ENCODE measurements at places on chromosomes 12 and 14. TPM values are rescaled to one million over a fixed set of nuclear protein-coding genes. Genes with fewer than 3 reads are reported as not detected.

GRCh38 chr12:92156704-92157395 is 11.2 kb upstream of the BTG1 start:
- peaks cover 11% of the 10 kb centered on the region for H3K4me1 ChIP-seq
- no peaks in the 10 kb centered on the region for H3K36me3 ChIP-seq
- H3K27me3 ChIP-seq = no peaks in the 10 kb centered on the region
- no peak overlapping the region for H3K4me3 ChIP-seq
- no peak for DNase-seq
- no peak overlapping the region for H3K27ac ChIP-seq

The DIABLO gene
- total RNA-seq = 48.5 TPM

DNA sequence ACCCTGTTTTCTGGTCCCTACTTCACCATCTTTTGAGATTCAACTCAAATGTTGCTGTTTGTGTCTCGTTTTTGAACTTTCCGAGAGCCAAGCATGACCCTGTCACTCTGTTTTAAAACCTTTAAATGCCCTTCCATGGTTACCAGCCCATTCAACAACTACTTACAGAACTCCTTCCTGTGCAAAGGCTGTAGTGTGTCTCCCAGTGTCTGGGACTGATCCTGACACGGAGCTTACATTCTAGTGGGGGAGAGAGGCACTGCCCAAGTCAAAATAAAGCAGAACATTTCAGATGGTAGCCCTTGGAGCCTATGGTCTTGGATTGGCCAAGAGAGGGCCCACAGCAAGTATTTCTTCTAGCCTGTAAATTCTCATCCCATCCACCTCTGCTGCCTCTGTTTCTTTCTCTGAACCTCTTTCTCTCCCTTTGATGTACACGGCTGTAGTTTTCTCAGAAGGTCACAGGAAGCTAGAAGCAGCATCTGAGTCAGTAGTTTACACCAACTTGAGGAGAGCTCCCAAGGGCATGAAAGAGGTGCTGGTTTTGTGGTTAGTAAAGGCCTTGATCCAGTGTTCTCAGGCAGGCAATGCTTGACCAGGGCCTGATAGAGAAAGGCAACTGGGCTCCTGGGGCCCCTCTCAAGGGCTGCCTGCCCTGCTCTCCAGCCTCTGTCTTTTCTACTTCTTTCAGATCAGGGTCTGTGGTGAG is 42.3 kb upstream of the SLC24A4 start:
- H3K36me3 ChIP-seq = no peaks in the 10 kb centered on the region
- DNase-seq = peak; percentile 36
- H3K27me3 ChIP-seq = no peaks in the 10 kb centered on the region
- H3K4me1 ChIP-seq = peaks cover 14% of the 10 kb centered on the region

DNA sequence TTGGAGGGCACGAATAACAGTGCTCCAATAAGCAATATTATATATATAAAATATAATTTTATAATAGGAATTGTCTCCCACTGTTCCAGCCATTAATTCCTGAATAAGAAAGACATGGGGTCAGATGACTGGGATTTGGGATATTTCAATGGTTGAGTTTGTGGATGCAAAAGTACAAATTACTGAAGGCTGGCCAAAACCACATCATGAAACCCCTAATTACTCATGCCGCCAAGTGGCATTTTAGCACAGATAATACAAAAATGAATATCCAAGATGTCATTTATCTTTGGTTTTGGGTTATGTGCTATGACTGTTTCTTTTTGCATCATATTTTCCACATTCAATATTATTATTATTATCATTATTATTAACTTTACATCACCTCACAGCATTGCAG is 261.4 kb upstream of the TBX3 start:
- H3K4me3 ChIP-seq = no peak overlapping the region
- no peaks in the 10 kb centered on the region for H3K36me3 ChIP-seq
- H3K4me1 ChIP-seq = no peaks in the 10 kb centered on the region
- no peak for DNase-seq
- no peak overlapping the region for H3K27ac ChIP-seq

DNA sequence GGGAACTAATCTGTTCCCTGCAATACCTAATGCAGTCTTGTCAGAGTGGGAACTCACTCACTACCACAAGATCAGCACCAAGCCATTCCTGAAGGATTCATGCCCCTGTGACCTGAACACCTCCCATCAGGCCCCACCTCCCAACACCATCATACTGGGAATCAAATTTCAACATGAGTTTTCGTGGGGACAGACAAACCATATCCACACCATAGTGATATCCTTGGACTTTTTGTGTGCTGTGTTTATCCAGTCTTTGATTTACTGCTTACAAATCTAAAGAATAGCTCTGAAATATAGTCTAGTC is 243.5 kb downstream of the FBXL14 start:
- H3K27me3 ChIP-seq = no peaks in the 10 kb centered on the region
- H3K4me1 ChIP-seq = no peaks in the 10 kb centered on the region
- H3K36me3 ChIP-seq = no peaks in the 10 kb centered on the region
- no peak overlapping the region for H3K27ac ChIP-seq

DNA sequence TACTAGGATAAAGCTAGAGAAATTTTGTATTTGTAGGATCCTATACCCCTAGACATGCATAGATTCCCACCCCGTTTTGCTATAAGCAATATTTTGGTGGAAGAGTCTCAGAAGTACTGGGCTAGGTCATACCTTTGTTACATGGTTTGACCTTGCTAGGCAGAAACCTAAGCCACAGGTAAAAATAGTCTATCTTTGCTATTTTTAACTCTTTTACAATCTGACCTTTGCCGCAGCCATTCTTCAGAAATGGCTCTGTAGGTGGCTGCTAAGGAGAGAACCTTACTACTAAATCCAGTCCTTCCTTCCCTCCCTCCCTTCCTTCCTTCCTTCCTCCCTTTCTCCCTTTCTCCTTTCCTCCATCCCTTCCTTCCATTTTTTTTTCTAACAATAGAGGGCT is 242.9 kb upstream of the SEL1L start:
- H3K27me3 ChIP-seq = no peaks in the 10 kb centered on the region
- no peak overlapping the region for H3K27ac ChIP-seq
- H3K4me1 ChIP-seq = no peaks in the 10 kb centered on the region
- DNase-seq = no peak
- H3K36me3 ChIP-seq = no peaks in the 10 kb centered on the region

The PTGER2 gene
- total RNA-seq = 2.5 TPM

DNA sequence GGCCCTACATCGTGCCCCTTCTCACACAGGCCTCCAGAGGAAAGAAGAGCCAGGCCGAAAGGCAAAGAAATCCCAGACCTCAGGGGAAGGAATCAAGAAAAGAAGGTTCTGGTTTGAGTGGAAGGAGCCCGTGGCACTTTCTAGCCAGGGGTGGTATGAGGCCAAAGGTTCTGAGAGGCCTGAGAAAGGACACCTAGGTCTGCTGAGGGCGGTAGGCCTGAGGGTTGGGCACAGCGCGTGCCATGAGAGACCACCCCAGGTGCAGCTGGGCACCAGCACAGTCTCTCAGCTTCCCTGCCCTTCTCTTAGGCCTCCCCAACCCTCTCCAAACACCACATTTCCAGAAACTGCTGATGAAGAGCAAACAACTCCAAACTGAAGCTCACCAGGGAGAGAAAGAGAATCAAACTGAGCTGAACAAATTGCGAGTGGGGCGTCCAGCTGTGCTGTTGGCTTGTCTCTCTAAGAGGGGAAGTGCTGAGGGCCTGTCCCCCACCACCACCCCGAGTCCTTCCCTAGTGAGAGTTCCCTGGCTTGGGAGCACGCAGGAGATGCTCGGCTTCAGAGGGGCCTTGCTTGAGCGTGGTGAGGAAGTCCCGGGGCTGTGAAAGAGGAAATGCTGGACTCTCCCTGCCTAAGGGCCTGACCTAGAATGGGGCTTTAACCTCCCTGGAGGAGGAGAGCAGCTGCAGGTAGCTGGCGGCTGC is 184.8 kb downstream of the ZFP36L1 start:
- H3K27ac ChIP-seq = peak overlapping the region; percentile 72
- no peak overlapping the region for H3K4me3 ChIP-seq
- DNase-seq = no peak
- H3K36me3 ChIP-seq = no peaks in the 10 kb centered on the region

The GARIN6 gene
- not detected for total RNA-seq

The KRT4 gene
- 0.66 TPM for total RNA-seq

DNA sequence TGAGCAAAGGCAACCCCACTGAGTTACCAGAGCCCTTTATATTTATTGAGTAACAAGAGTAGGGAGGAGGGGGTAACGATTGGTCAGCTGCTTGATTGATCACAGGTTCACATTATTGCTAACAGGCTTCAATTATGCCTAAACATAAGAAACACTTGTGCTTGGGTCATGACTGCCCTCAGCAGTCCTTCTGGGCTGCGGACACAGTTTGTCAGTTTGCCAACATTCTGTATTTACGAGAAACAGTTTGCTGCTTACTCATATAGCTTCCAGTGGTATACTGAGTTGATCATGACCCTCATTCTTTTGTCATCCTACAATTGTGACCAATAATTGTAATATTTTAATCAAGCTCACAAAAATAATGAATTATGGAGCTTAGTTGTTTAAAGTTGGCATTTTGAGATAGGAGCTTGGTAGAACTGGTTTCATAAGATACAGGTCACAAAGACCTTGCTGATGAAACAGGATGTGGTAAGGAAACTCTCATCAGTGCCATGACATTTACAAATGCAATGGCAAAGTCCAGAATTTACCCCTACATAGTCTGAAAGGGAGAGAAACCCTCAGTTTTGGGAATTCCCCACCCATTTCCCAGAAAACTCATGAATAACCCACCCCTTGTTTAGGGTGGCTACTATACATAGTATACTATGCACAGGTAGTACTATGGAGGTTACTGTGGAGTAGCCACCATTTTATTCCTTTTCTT is 1421.0 kb upstream of the FLRT2 start:
- H3K4me3 ChIP-seq = no peak overlapping the region
- H3K4me1 ChIP-seq = no peaks in the 10 kb centered on the region
- DNase-seq = no peak

GRCh38 chr12:24118668-24119067 is 169.2 kb upstream of the SOX5 start:
- no peaks in the 10 kb centered on the region for H3K27me3 ChIP-seq
- no peaks in the 10 kb centered on the region for H3K4me1 ChIP-seq
- H3K4me3 ChIP-seq = no peak overlapping the region

DNA sequence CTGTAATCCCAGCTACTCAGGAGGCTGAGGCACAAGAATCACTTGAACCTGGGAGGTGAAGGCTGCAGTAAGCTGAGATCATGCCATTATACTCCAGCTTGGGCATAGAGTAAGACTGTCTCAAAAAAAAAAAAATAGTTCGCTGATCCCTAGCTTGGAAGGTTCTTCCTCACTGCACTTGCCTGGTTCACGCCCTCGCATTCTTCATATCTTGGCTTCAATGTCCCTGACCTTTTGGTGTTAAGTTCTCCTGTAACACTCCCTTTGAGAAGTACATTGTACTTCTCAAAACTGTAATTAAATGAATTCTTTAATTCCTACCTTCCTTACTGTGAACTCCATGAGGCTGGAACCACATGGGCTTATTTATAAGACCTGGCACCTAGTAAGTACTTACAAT is 16.5 kb upstream of the TPCN1 start:
- H3K27me3 ChIP-seq = no peaks in the 10 kb centered on the region
- no peak for DNase-seq
- H3K27ac ChIP-seq = no peak overlapping the region
- H3K4me3 ChIP-seq = no peak overlapping the region

- no peaks in the 10 kb centered on the region for H3K27me3 ChIP-seq
- H3K27ac ChIP-seq = no peak overlapping the region
- DNase-seq = no peak
- H3K4me3 ChIP-seq = no peak overlapping the region
- peaks cover 21% of the 10 kb centered on the region for H3K4me1 ChIP-seq
Measured at GRCh38 chr12:57165741-57166140, 18.3 kb upstream of the LRP1-AS start.

The EID3 gene
- total RNA-seq = 4.2 TPM

The KRT85 gene
- 0.24 TPM for total RNA-seq

- DNase-seq = no peak
- H3K27me3 ChIP-seq = no peaks in the 10 kb centered on the region
- no peak overlapping the region for H3K4me3 ChIP-seq
Measured at GRCh38 chr14:34619471-34619870, 10.5 kb downstream of the SNX6 start.

The SOX5 gene
- total RNA-seq = 2.0 TPM

- no peak for DNase-seq
- H3K4me3 ChIP-seq = no peak overlapping the region
- no peaks in the 10 kb centered on the region for H3K36me3 ChIP-seq
- no peaks in the 10 kb centered on the region for H3K4me1 ChIP-seq
- H3K27ac ChIP-seq = no peak overlapping the region
Measured at GRCh38 chr12:19428246-19428645, 11.0 kb upstream of the AEBP2 start.

The GPD1 gene
- 0.38 TPM for total RNA-seq
